ENCODE measurements at places on chromosomes 16 and 17.

- H3K27ac ChIP-seq, result peak overlapping the region; percentile 83
- H3K27me3 ChIP-seq, result no peaks in the 10 kb centered on the region
- H3K36me3 ChIP-seq, result peaks cover 3% of the 10 kb centered on the region
- H3K4me3 ChIP-seq, result peak overlapping the region; percentile 72
- DNase-seq, result no peak
These were observed 76.9 kb downstream of the RAI1 start for GRCh38 chr17:17757956-17758845.

GRCh38 chr16:19872179-19872863, 12.3 kb downstream of the GPRC5B start:
- H3K27ac ChIP-seq, result no peak overlapping the region
- H3K4me1 ChIP-seq, result peaks cover 10% of the 10 kb centered on the region
- no peak for DNase-seq
- no peak overlapping the region for H3K4me3 ChIP-seq

GRCh38 chr17:44200478-44201155, 933 bp upstream of the ATXN7L3 start:
- peak overlapping the region; percentile 95 for H3K27ac ChIP-seq
- peaks cover 22% of the 10 kb centered on the region for H3K4me1 ChIP-seq
- peaks cover 5% of the 10 kb centered on the region for H3K36me3 ChIP-seq
- no peak for DNase-seq
- no peaks in the 10 kb centered on the region for H3K27me3 ChIP-seq

- no peaks in the 10 kb centered on the region for H3K4me1 ChIP-seq
- peak overlapping the region; percentile 59 for H3K27ac ChIP-seq
- H3K4me3 ChIP-seq, result no peak overlapping the region
These were observed 100.8 kb upstream of the XYLT1 start for GRCh38 chr16:17571499-17572093.

- DNase-seq, result no peak
- no peaks in the 10 kb centered on the region for H3K4me1 ChIP-seq
- H3K27me3 ChIP-seq, result peaks cover 9% of the 10 kb centered on the region
- no peak overlapping the region for H3K4me3 ChIP-seq
- H3K36me3 ChIP-seq, result no peaks in the 10 kb centered on the region
These were observed 110.6 kb upstream of the SHISA6 start for GRCh38 chr17:11130367-11130766.

DNA sequence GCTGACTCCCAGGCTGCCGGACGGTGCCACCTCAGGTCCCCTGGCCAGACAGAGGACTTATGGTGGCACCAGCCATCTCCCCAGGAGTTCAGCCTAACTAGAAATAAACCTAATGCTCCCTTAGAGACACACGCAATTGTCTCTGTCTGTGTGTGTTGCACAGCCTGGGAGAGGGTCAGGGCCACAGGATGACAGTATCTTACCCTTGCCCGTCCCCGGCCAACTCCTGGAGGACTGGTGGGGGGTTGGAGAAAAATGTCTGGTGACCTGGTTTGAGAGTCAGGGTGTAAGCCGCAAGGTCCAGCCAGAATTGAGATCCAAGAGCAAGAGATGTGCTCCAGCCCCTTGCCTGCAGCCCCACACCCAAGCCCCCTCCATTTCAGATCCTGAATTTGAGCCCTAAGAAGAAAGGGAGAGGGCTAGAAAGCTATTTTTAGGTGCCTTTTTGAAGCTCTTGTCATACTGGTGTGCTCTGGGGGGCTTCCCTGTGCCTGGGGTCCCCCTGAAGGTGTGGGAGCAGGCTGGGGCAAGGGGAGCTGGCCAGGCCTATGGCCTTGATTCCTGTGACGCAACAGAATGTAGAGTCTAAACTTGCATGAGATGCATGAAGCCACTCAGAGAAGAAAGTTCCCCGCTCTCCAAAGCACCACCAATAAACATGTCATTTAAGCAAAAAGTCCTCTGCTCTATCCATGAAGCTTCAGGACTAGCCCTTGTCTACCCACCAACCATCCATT, 12.9 kb downstream of the ZNF319 start:
- no peak for DNase-seq
- peaks cover 32% of the 10 kb centered on the region for H3K27me3 ChIP-seq
- H3K27ac ChIP-seq, result peak overlapping the region; percentile 50
- no peaks in the 10 kb centered on the region for H3K36me3 ChIP-seq

GRCh38 chr16:14101415-14101814, 30.3 kb downstream of the MRTFB start:
- H3K4me1 ChIP-seq, result peaks cover 52% of the 10 kb centered on the region
- H3K4me3 ChIP-seq, result no peak overlapping the region
- DNase-seq, result no peak

- DNase-seq, result no peak
- H3K4me3 ChIP-seq, result no peak overlapping the region
- H3K27ac ChIP-seq, result no peak overlapping the region
- no peaks in the 10 kb centered on the region for H3K27me3 ChIP-seq
- no peaks in the 10 kb centered on the region for H3K36me3 ChIP-seq
These were observed 21.9 kb downstream of the NME3 start for GRCh38 chr16:1749152-1750117.

DNA sequence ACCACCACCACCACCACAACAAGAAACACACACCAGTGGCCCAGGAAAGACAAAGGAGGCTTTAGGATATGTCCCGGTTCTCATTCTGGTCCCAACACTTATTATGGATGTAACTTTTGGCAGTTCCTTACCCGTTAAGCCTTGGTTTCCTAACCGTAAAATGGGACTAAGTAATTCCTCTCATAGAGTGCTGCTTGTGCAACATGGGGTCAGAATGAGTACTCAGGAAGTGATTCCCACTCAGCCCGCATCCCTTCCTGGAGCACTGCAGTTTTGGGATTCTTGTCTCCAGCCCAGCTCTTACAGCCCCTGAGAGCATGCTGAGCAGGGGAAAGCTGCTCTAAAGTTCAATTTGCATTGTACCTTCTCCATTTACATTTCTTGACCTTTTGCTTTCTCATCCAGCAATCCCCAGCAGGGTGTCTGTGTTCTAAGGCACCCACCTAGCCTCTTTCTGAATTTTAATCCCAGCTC, 262.6 kb downstream of the PRKCA start:
- peaks cover 7% of the 10 kb centered on the region for H3K4me1 ChIP-seq
- H3K4me3 ChIP-seq, result no peak overlapping the region
- H3K27me3 ChIP-seq, result no peaks in the 10 kb centered on the region
- DNase-seq, result no peak

- H3K27ac ChIP-seq, result peak overlapping the region; percentile 99
- peak; percentile 72 for DNase-seq
- H3K4me3 ChIP-seq, result peak overlapping the region; percentile 97
- H3K27me3 ChIP-seq, result no peaks in the 10 kb centered on the region
- H3K4me1 ChIP-seq, result peaks cover 11% of the 10 kb centered on the region
These were observed 491 bp downstream of the IST1 start for GRCh38 chr16:71895679-71896365.

DNA sequence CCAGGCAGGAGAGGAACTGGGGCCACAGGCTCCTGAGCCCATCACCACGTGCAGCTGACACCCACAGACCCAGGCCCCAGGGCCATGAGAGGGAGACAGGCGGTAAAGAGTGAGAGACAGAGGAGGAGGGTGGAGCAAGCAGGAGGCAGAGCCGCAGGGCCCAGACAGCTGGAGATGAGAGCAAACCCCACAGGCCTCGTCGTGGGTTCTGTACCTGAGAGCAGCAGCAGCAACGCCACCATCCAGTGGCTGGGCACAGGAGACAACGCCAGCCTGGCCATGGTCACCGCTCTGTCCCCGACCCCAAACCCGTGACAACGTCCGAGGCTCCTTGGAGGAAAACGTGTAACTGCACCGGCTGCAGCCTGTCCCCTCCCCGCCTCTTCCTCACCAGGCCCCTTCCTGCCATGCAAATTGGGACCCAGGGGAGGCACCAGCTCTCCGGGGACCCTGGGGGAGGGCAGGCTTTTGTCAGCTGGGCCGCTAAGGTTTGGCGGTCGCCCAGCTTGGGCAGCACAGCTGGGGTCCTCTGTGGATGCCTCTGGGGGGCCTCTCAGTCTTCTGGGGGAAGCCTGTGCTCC, at the start of gene CD79B:
Gene CD79B, minus strand, starts transcription at position 351 of the 581 bp plus-strand sequence. Its CDS starts 70 bp downstream, at position 281.
- DNase-seq, result no peak
- no peaks in the 10 kb centered on the region for H3K36me3 ChIP-seq
- no peaks in the 10 kb centered on the region for H3K27me3 ChIP-seq
- no peak within 1 kb of the TSS for H3K27ac ChIP-seq
- no peak within 1 kb of the TSS for H3K4me3 ChIP-seq

GRCh38 chr17:3851461-3852100, 5.5 kb upstream of the NCBP3 start:
- no peaks in the 10 kb centered on the region for H3K36me3 ChIP-seq
- H3K27me3 ChIP-seq, result peaks cover 3% of the 10 kb centered on the region
- DNase-seq, result no peak
- H3K4me3 ChIP-seq, result no peak overlapping the region

GRCh38 chr17:63295288-63295687, 150.8 kb downstream of the CYB561 start:
- H3K36me3 ChIP-seq, result peaks cover 27% of the 10 kb centered on the region
- H3K4me1 ChIP-seq, result peaks cover 5% of the 10 kb centered on the region
- DNase-seq, result no peak
- H3K4me3 ChIP-seq, result no peak overlapping the region

- peak overlapping the region; percentile 95 for H3K4me3 ChIP-seq
- H3K4me1 ChIP-seq, result peaks cover 31% of the 10 kb centered on the region
- no peak for DNase-seq
- peak overlapping the region; percentile 96 for H3K27ac ChIP-seq
These were observed 528 bp downstream of the ITFG1 start for GRCh38 chr16:47460359-47460710.

DNA sequence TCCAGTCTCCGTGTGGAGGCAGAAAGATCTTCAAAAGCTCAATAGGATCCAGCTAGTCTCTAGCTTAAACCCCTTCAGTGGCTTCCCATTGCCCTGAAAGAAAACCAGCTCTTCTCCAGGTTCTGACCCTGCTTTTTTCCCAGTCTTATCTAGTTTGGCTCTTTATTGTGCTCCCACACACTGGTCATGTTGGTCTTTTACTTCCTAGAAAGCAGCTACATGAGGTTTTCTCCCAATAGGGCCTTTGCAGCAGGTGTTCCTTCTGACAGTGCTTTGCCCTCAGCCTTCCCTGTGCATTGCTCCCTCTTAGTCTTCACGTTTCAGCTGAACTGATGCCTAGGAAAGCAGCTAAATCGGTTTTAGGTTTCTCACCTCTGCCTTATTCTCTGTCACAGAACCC, 21.7 kb upstream of the ABCA3 start:
- no peak overlapping the region for H3K4me3 ChIP-seq
- no peaks in the 10 kb centered on the region for H3K36me3 ChIP-seq
- peaks cover 52% of the 10 kb centered on the region for H3K27me3 ChIP-seq
